Stimulated activated CD4-positive, alpha-beta T cell treated with anti-CD3 and anti-CD28 coated beads, Interleukin-4, amount 100 ng/mL, for 24 hours (primary cell): ENCODE measurements at places on chromosomes 5 and 9.

DNA sequence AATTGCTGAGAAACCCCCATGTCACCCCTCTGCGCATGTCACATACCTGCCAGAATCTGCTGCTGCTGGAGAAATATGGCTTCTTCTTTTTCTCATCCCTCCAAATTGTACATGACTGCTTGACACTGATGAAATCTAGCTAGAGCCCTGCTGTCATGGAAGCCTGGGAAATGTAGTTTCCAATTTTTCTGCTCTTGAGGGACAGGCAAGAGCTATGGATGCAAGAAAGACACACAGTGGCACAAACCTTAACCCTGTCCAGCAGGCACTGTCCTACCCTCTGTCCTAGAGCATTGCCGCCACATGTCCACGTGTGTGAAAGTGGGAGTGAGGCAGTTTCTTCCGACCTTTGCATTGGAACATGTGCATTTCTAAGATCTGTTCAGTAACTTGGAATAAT is 255.5 kb upstream of the SEMA6A start:
- DNase-seq, result no peak

- no peak for DNase-seq
Measured at GRCh38 chr9:108108852-108109448, 619.4 kb upstream of the KLF4 start.

GRCh38 chr5:3222924-3223323 is 372.7 kb upstream of the IRX1 start:
- DNase-seq, result no peak

DNA sequence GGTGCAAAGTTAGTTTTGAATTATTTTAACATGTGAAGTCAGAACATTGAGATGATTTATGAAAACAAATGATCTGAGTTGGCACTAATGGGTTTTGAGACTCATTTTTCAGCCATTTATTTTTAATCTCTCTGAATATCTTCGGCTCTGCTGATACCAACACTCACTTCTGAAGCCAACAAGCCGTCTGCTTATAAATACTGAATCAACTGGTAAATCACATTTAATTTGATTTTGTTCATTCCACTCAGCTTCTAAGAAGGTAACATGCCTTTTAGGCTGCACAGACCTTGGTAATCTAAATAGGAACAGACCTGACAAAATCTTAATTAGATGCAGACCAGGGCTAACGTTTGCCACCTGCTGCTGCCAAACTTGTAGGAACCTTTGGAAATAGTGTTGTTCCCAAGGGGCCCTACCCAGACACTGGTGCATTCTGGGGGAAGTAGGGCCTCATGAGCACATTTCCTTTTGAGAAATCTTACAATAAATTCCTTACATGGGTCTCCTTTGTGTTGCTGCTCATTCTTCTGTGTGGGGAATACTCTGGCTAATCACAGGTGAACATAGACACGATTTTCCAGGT is 182.2 kb downstream of the KCTD16 start:
- no peak for DNase-seq

GRCh38 chr5:35218981-35219380 is 11.3 kb downstream of the PRLR start:
- DNase-seq, result no peak

GRCh38 chr5:169809281-169809680 is 171.0 kb downstream of the INSYN2B start:
- DNase-seq, result no peak

DNA sequence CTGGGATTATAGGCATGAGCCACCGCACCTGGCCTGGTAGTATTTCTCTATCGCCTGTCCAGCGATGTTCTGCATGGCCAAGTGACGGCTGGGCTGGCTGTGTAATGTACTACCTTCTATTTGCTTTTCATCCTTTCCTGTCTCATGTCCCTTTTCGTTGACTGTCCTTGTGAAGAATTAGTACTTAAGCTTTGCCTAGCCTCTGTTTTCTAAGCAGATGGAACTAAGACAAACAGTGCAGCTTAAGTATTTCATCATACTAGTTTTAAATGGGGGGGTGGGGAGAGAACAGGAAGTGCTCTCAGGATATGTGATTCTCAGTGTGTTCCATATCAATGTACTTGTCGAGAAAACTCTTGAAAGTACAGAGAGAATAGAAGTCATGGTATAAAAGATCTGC is 31.7 kb upstream of the CCL21 start:
- DNase-seq, result no peak

DNA sequence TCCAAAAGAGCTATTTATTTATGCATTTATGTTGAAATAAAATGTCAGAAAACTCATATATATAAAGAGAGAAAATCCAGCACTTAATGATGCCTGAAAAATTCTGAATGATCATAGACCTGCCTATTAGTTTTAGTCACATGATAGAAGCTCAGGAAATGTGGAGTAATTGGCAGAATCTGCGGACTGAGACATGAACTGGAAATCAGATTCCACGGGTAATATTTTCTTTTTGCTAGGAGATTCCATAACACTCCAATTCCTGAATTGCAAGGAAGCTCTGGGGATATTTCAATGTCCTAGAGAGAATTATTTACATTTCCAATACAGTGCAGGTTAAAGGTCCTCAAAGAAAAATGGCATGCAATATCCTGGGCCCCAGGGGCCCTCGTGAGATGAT is 778.8 kb downstream of the SEMA5A start:
- DNase-seq, result no peak

- no peak for DNase-seq
Measured at GRCh38 chr5:65108786-65109743, 340.3 kb downstream of the CWC27 start.

DNA sequence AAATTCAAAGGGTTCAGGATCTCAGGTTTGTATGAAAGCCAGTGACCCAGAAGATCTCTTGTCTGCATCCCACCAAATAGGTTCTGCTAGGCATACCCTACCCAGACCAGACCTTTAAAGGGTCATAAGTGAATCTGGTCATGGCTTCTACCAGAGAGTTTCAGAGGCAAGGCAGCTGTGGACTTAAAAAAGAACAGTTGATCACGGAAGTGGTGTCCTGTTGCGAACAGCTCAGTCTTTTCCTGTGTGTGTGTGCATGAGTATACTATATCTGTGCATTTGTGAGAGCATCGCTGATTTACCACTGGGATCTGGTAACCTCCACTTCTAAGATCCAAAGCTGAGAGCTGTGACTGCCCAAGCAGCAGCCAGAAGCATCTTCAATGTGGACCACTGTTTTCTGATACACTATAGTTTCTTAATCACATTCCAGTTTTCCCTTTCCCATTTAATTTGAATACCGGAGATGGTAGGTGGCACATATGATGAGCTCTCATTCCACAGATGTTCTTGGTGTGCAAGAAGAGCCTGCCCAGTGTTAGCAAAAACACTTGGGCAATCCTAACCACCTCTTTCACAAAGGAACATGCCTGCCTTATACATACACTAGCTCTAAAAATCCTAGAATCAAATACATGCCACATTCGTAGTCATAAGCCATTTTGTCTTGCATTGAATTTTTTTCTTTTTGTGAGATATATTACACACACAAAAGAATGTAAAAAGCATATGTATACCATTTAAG is 36.2 kb upstream of the OR2S2 start:
- DNase-seq, result no peak

GRCh38 chr9:86141843-86142242 is 42.5 kb upstream of the GOLM1 start:
- DNase-seq, result no peak

- no peak for DNase-seq
Measured at GRCh38 chr5:72647806-72648205, 140.6 kb upstream of the ZNF366 start.

- DNase-seq, result peak; percentile 25
Measured at GRCh38 chr9:134381671-134382516, 55.6 kb downstream of the RXRA start.

- no peak for DNase-seq
Measured at GRCh38 chr9:2962471-2963172, 118.7 kb upstream of the PUM3 start.

DNA sequence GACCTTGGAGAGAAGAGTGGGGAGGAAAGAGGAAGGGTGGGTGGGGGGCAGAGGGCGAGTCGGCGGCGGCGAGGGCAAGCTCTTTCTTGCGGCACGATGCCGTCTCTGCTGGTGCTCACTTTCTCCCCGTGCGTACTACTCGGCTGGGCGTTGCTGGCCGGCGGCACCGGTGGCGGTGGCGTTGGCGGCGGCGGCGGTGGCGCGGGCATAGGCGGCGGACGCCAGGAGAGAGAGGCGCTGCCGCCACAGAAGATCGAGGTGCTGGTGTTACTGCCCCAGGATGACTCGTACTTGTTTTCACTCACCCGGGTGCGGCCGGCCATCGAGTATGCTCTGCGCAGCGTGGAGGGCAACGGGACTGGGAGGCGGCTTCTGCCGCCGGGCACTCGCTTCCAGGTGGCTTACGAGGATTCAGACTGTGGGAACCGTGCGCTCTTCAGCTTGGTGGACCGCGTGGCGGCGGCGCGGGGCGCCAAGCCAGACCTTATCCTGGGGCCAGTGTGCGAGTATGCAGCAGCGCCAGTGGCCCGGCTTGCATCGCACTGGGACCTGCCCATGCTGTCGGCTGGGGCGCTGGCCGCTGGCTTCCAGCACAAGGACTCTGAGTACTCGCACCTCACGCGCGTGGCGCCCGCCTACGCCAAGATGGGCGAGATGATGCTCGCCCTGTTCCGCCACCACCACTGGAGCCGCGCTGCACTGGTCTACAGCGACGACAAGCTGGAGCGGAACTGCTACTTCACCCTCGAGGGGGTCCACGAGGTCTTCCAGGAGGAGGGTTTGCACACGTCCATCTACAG is 760 bp downstream of the NPR3 start:
- DNase-seq, result no peak

- no peak for DNase-seq
Measured at GRCh38 chr9:75653750-75654149, 236.7 kb upstream of the PCSK5 start.

DNA sequence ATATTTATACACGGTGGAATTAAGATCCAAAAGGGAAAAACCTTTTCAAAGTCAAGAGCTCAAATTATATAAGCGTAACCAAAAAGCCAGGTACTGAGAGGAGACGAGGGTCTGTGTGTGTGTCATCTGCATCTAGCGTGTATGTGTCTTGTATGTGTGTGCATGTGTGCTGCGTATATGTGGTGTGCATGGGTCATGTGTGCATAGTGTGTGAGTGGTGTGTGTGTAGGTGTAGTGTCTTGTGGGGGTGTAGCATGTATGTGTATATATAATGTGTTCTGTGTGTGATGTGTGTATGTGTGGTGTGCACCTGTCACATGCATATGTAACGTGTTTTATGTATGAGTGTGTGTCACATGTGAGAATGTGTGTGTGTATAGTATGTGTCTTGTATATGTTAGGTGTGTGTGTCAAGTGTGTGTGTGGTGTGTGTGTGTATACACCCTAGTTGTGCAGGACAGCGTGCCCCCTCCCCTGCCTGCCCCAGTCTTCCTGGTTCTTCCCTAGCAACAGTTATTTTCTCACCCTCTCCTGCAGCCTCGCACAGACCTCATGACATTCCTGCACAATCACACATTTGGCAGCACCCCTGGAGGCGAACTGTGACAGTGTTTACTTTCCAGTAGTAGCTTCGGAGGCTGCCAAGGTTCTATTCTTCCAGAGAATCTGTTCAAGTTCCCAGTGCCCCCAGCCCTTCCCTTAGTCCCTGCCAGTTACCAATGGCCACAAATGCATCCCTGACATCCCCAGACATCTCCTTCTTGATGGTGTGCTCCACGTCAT is 27.1 kb upstream of the TNIP1 start:
- DNase-seq, result no peak

DNA sequence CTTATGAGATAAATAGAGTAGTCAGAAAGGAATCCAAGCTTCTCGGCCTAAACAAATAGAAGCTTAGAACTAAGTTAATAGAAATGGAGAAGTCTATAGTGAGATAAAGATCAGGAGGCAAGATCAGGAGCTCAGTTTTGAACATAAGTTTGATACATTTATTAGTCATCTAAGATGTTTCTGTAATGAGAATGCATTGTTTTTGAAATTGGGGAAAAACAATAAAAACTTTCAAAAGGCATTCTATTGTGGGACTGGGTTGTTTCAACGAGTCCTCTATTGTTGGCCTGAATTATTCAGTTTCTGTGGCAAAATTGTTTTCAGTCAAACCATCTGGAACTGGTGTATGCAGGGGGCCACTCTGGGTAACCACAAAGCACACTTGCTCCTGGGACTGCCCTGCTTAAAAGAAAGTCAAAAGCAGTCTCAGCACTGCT is 181.0 kb upstream of the CLINT1 start:
- no peak for DNase-seq

- no peak for DNase-seq
Measured at GRCh38 chr9:91491624-91492023, 68.0 kb upstream of the NFIL3 start.

GRCh38 chr5:33401482-33402390 is 39.0 kb upstream of the TARS1 start:
- no peak for DNase-seq

DNA sequence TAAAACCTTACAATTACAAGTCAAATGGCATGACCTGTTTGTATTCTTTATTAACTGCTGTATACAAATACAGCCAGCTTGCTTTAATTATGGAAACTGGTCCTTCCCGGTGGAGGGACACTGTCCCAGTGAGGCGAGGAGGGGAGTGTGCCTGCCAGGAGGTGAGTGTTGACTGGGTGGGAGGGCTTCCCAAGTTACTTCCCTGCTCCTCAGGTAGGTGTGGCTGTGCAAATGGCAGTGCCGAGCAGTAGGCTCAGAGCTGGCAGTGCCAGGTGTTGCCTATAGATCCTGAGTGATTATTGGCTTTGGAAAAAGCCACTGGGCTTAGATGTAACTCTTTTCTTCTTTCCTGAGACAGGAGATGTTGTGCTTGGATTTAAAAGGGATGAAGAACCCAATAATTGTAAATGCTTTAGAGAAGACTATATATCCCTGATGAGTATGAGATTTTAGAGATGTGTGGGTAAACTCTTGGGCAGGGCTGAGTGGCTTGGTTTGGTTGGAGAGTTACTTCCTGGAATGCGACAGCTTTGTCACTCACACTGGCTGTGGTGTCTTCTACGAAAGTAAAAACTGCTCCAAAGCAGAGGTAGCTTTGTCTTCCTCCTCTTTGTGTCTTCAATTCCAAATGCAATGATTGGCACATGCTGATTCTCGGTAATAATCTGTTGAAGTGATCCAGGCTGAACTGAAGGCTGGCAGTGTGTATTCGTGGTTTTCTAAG is 43.7 kb downstream of the GLRX start:
- DNase-seq, result no peak

- DNase-seq, result peak; percentile 77
Measured at GRCh38 chr5:10441083-10441991, at the start of gene ROPN1L. TSS of gene ROPN1L (plus strand) at chr5:10441879. CDS start at chr5:10442168, 289 bp downstream.

DNA sequence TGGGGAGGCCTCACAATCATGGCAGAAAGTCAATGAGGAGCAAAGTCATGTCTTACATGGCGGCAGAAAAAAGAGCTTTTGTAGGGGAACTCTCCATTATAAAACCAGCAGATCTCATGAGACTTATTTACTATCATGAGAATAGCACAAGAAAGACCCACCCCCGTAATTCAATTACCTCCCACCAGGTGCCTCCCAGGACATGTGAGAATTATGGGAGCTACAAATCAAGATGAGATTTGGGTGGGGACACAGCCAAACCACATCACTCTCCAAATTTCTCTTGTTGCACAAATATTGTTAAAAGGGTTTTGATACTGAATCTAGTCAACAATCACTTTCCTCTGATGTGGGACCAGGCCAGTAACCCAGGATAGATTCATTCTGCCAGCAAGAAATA is 1176.1 kb downstream of the CDH9 start:
- DNase-seq, result no peak

- DNase-seq, result no peak
Measured at GRCh38 chr5:32387211-32387610, 57.3 kb downstream of the ZFR start.

GRCh38 chr5:147479949-147480348 is 29.9 kb downstream of the DPYSL3 start:
- DNase-seq, result no peak

GRCh38 chr9:102832814-102833213 is 162.3 kb upstream of the CYLC2 start:
- no peak for DNase-seq
